ENCODE measurements at places on chromosomes 2 and 18.

GRCh38 chr2:157842106-157842879 is 33.8 kb downstream of the ACVR1 start:
- DNase-seq, result no peak

- DNase-seq, result no peak
Observed at GRCh38 chr2:176091329-176092258, 927 bp upstream of the HOXD13 start.

DNA sequence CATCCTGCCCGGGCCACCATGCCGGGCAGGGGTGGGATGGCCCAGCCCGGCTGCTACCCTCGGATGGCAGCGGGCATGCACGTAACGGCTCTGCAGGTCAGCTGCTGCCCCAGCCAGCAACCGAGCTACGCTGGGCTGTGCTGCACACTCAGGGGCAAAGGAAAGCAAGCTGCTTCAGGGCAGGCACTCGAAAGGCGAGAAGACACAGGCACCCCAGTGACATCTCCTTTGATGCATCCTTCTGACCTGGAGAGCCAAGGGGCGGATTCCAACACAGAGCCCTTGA is 8.8 kb downstream of the HDAC4 start:
- no peak for DNase-seq

DNA sequence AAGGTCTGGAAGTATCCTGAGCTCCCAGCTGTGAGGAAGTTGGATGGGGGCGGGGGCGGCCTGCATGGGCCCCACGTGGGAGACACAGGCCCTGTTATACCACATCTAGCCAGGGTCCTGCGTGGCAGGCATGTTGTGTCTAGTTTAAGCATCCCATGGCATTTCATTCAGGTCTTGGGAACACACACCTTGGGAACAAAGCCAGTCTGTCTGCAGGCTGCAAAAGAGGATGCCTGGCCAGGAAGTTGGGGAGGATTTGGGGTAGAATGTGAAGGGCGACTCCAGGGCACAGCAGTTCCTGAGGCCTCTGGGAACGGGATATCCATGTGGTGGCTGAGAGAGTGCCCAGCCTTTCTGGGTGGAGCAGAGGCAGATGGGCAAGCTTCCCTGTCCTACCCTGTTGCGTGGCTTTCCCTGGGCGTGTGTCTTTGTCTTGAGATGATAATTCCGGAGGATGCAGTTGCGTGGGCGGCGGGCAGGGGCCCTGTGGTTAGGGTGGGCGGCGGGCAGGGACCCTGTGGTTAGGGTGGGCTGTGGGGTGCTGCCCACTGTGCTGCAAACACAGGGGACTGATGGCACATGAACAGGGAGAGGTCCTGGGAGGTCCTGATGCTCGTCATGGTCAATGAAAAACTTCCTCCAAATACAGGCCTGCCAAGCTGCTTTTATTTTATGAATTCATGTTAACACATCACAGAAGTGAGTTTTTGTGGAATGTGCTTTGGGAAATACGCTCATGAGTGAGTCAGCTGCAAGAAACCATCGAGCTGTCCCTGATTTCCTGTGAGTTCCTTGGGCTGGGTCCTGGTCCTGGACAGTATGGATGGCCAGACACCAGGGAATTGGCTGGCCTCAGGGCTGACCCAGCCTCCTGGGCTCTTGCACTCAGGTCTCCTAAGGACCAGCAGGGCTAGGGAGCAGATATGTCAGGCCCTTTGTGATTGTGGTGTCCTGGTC is 90.0 kb upstream of the HS6ST1 start:
- DNase-seq, result no peak

- no peak for DNase-seq
Observed at GRCh38 chr2:173663353-173663752, 301.8 kb downstream of the SP3 start.

- no peak for DNase-seq
Observed at GRCh38 chr2:29628862-29629261, 292.5 kb downstream of the ALK start.

DNA sequence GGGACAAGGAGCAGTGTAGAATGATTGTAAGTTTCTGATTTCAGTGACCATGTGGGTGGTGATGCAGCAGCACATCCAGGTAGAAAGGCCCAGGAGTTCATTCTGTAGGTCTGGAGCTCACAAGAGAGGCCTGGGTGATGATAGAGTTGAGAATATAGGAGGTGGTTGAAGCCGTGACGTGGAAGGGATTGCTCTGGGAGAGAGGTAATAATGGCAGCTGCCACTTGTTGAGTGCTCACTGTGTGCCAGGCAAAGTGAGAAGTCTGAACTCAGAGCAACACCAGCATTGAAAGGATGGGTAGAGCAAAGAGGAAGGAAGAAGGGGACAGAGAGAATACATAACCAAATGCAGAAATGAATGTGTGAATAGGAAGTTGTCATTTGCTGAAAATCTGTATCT is 3.3 kb downstream of the TTLL4 start:
- DNase-seq, result no peak

- DNase-seq, result no peak
Observed at GRCh38 chr2:143313861-143314260, 184.6 kb downstream of the ARHGAP15 start.

GRCh38 chr2:45964223-45964841 is 312.9 kb downstream of the PRKCE start:
- DNase-seq, result no peak

DNA sequence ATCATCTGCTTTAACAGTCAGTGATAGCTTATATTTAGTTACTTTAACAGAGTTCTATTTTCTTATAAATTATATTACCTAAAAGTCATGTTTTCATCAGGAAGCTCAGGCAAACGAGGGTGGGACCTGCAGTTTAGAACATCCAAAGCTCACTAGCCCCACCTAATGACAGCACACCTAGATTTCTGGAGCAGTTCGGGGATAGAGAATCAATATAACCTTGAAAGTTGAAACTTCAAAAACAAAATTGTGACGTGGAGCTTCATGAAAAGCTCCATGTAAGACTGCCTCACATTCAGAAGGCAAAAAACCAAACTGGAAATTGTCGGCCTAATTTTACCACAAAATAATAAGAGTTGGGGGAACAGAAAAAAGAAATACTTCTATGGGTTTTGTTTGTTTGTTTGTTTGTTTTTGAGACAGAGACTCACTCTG is 185.9 kb upstream of the CCDC150 start:
- no peak for DNase-seq

DNA sequence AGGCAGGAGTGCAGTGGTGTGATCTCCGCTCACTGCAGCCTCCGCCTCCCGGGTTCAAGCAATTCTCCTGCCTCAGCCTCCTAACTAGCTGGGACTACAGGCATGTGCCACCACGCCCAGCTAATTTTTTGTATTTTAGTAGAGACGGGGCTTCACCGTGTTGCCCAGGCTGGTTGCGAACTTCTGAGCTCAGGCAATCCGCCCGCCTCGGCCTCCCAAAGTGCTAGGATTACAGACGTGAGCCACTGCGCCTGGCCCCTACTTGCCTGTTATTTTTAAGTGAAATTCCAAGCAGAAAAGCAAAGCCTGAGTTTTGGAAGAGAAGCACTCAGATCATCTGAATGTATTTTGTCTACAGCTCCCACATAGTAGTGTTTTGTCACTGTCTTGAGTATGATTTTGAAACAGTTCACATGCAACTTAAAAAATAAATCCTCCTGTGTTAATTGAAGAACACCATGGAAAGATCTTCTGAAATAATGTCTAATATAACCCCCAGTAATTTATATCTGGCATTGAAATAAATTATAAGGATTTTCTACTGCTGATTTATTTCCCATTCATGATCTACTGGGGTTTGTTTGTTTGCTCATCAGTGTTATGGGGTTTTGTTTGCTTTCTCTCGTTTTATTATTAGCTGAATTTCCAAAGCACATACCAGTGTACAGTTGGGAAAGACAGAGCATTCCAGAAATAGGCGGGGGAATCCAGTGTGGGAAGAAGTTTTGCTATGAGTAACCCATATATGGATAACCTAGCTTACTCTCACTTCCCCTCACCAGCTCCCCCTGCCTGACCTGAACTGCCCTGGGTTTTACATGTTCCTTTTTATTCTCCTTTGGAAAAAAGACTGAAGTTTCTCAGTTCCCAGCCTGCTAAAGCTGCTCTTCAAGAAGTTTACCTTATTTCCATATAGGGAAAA is 80.1 kb upstream of the MAP3K20 start:
- no peak for DNase-seq

- DNase-seq, result no peak
Observed at GRCh38 chr2:64234150-64234549, 89.9 kb upstream of the PELI1 start.

DNA sequence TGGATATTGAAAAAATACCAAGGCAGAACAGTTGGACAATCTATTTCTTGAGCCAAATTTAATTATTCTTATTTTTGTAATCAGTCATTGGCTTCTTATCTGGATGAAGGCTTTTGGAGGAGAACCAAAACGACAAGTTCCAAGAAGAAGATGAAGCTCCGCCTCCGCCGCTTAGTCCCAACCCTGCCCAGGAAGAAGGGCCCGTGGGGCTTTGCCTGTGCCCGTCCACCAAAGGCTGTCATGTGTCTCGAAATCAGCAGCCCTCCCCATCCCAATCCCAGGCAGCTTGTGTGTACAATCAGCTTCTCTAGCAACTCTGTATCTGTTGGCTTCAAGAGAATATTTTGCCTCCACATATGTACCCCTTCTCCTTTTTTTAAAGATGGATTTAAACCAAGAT is 24.6 kb downstream of the PTRHD1 start:
- DNase-seq, result no peak

- DNase-seq, result no peak
Observed at GRCh38 chr2:150169237-150169629, 318.2 kb downstream of the RND3 start.

DNA sequence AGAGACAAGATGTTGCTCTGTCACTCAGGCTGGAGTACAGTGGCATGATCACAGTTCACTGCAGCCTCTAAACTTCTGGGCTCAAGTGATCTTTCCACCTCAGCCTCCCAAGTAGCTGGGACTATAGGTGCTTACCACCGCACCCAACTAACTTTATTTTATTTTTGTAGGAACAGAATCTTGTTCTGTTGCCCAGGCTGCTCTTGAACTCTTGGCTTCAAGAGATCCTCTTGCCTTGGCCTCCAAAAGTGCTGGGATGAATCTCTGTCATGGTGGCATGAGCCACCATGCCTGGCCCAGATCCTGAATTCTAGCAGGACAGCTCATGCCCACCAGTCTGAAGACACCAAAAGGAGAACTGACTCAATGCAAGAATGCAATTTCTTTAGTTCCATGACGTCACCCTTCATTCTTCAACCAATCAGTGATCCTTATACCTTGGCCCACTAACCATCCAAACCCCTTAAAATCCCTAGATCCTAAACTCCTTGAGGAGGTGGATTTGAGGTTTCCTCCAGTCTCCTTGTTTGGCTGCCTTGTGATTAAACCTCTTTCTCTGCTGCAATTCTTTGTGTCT is 25.6 kb upstream of the CXXC1 start:
- DNase-seq, result no peak

DNA sequence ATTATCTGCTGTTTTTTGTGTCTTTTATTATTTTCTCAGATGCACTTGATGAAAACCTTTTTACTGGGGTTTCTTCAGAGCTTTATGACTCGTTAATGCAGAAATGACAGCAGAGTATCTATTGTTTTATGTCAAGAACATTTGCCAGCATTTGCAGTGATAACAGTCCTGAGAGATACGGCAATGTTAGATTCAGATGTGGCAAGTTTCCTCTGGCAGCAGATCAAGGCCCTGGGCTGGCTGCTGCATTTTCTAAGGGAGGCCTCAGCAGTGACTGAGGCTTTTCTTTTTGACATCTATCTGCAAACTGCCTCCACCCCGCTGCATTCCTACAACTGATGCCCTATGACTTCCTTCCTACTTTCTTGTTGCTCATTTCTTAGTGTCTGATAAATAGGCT is 40.2 kb downstream of the EFEMP1 start:
- DNase-seq, result no peak

DNA sequence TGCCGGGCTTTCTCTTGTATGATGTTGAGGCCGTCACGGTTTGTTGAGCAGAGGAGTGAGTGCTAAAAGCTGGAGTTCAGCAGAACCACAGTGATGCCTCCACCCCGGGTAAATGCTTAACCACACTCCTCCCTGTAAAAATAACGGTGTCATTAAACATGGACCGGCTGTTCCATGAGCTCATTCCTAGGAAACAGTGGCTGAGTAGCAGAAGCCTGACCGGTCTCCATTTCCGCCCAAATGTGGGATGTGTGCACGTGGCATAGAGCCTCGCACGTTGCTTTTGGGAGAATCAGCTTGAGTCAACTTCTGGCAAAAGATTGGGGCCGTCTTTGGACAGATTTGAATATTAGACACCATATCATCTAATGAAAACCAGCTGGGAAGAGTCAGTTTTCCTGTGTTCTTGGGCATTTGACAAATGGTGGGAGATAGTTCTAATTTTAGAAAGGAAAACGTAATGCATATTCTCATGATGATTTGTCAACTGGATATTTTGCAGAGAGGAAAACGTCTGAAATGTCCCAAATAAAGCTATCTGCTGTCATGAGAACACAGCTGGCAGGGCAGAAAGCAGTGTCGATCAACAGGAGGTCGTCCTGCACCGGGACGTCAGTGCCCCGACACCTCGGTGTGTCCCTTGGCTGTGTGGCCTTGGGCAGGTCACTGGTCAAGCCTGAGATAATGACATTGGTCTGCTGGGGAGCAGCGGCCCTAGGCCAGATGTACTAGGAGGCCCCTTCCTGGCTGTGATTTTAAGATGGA is 42.4 kb downstream of the LRRFIP1 start:
- no peak for DNase-seq

DNA sequence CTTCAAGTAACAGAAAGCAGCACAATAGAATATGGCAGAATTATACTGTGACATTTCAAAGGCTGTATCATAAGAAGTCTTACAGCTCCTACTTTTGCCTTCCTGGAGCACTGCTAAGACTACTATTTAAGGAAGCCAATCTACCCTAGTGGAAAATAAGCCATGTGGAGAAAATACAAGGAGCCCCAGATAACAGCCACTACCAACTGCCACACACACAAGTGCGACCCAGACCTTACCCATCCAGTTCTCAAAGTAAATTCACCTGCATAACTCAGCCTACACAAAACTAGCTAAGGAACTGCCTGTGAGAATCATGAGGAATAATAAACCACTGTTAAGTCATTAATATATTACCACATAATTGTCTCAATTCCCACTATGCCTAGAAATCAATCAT is 66.4 kb downstream of the USP34 start:
- no peak for DNase-seq

GRCh38 chr2:234496835-234497593 is at the start of gene ARL4C:
ARL4C (minus strand) TSS chr2:234497081; CDS start chr2:234496586, 495 bp downstream.
- no peak for DNase-seq

GRCh38 chr2:98608962-98609604 is 694 bp downstream of the UNC50 start:
- DNase-seq, result no peak

All from stimulated activated CD8-positive, alpha-beta memory T cell treated with anti-CD3 and anti-CD28 coated beads, Interleukin-7, amount 100 ng/mL, for 1 hour (primary cell).